ENCODE measurements at places on chromosomes 2 and 18.

GRCh38 chr2:110770959-110771431 is 38.6 kb downstream of the ACOXL start:
- no peak overlapping the region for H3K4me3 ChIP-seq
- peaks cover 9% of the 10 kb centered on the region for H3K27me3 ChIP-seq
- no peak for DNase-seq
- H3K4me1 ChIP-seq, result no peaks in the 10 kb centered on the region
- no peaks in the 10 kb centered on the region for H3K36me3 ChIP-seq
- H3K27ac ChIP-seq, result no peak overlapping the region

DNA sequence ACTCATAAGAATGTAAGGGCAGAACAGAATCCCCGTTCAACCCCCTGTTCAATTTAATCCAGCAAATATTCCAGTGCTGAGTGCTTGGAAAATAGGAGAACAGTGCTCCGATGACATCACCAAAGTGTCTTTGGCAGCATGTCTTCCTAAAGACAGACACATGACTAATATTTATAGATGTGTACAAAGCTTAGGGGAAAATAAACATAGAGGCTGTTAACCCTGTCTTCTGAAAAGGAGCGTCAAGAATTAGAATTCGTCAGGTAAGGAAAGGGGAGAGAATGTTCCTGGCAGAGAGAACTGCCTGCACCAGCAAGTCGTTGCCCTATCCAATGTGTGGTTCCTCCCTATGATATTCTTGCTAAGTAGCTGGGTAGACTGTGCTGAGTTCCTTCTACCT is 72.7 kb downstream of the PLB1 start:
- no peaks in the 10 kb centered on the region for H3K27me3 ChIP-seq
- no peak for DNase-seq

DNA sequence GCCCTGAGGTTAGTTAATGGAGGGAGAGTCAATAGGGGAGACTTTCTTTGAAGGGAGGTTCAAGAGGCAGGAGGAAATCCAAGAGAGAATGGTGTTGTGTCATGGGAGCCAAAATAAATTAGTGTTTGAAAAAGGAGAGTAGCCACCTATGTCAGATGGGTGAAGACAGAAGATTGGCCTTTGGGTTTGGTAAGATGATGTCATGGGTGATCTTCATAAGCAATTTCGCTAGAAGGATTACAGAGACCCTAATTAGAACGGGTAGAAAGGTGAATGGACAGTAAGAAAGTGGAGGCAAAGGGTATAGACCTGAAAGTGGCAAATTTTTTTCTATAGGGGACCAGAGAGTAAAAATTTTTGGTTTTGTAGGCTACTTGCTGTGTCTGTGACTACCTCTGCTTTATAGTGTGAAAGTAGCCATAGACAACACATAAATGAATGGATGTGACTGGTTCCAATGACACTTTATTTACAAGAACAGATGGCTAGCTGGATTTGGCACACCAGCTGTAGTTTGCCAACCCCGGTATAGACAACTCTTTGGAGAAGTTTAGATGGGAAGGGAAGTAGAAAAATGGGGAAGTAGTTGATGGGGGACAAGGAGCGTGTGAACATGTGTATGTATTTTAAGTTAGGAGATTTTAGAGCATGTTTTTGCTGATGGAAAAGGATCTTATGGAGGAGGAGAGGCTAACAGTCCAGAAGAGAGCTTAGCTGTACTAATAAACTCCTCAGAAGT is 9.3 kb downstream of the STAMBP start:
- H3K4me3 ChIP-seq, result no peak overlapping the region
- DNase-seq, result no peak
- H3K27ac ChIP-seq, result no peak overlapping the region
- H3K36me3 ChIP-seq, result peaks cover 42% of the 10 kb centered on the region
- no peaks in the 10 kb centered on the region for H3K27me3 ChIP-seq

DNA sequence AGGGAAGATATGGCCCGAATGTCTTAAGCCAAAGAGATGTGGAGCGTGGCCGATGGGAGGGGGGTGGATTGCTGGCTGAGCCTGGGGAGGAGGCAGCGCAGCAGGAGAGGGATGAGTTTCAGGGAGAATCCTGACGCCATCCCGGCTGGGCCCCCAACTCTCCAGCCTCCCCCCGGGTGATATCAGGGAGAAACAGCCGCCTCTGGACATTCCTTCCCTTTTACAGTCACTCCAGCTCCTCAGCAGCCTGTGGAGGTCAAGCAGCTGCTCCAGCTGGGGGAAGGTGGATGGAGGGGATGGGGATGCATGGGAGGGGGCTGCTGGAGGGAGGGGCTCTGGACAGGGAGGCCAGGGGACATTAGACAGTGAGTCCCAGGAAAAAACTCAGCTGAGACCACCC is 9.5 kb upstream of the DES start:
- H3K27ac ChIP-seq, result no peak overlapping the region
- no peak overlapping the region for H3K4me3 ChIP-seq
- peaks cover 5% of the 10 kb centered on the region for H3K27me3 ChIP-seq

GRCh38 chr2:241040081-241040803 is 41.8 kb downstream of the SNED1 start:
- H3K4me3 ChIP-seq, result no peak overlapping the region
- no peak overlapping the region for H3K27ac ChIP-seq
- DNase-seq, result no peak
